T-helper 1 cell (primary cell): ENCODE measurements at places on chromosomes 11 and 22.
A peak's percentile ranks its signal among the peaks of the same experiment; 100 is the strongest.

GRCh38 chr11:117076941-117077691, 21.1 kb downstream of the SIK3 start:
- no peak for DNase-seq

GRCh38 chr11:73070653-73071052, 71.5 kb downstream of the FCHSD2 start:
- DNase-seq, result no peak

DNA sequence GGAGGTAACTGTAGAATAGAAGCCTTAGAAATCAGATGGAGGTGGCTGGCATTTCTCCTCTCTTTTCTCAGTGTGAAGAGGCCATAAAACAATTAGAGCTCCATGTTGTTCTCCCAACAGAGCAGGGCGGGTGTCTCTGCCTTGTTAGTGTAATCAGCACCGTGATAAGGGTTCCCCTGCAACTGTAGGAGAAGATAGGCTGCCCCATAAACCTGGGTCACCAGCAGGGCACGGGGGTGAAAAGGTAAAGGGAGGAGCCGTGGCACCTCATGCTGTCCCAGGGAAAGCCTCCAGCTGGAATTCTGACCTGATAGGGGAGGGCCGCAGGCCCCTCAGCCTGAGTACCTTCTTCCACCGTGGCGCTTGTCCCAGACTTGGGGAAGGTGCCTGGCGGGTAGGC, 68.7 kb downstream of the ISX start:
- DNase-seq, result no peak

DNA sequence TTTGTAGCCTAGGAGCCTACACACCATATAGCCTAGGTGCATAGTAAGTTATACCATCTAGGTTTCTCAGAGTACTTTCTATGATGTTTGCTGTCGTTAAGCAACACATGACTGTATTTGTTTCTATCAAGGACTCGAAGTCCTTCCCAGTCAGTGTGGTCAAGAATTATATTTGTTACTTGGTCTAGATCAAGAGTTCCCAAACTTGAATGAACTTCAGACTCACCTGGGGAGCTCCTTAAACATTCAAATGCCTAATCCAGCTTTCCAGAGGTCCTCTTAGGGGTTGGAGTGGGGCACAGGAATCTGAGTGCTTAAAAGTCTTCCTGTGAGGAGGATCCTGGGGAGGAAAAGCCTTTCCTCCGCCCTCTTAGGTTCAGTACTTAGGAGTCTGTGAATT, 41.5 kb upstream of the PAMR1 start:
- DNase-seq, result no peak

GRCh38 chr22:37193629-37194191, 5.7 kb upstream of the C1QTNF6 start:
- no peak for DNase-seq

DNA sequence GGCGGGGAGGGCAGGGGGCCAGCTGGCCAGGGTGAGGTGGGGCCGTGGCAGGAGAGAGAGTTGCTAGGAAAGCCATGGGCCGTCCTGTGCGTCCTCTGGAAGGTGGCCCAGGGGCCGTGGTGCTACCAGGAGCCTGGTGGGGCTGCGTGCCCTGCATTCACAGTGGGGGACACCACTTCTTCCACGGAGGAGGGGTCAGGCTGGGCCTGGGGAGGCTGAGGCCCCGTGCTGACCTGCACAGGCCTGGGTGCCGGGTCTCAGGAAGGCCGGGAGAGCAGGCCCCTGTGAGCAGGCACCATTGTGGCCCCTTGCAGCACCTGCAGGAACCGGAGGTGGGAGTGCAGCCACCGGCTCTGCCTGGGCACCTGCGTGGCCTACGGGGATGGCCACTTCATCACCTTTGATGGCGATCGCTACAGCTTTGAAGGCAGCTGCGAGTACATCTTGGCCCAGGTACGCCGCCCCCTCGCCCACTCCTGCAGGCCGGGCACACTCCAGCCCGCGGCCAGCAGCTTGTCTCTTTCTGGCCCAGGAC, 12.0 kb downstream of the MUC5B start:
- no peak for DNase-seq

- no peak for DNase-seq
These were observed 342.7 kb upstream of the SYN3 start for GRCh38 chr22:33400891-33401290.

GRCh38 chr11:132024587-132025295, 654.3 kb downstream of the NTM start:
- no peak for DNase-seq

GRCh38 chr11:54603898-54604297, at the start of gene OR4C46:
Gene OR4C46, minus strand, starts transcription at chr11:54603998. Its CDS starts 0 bp downstream, at chr11:54603998.
- DNase-seq, result no peak

DNA sequence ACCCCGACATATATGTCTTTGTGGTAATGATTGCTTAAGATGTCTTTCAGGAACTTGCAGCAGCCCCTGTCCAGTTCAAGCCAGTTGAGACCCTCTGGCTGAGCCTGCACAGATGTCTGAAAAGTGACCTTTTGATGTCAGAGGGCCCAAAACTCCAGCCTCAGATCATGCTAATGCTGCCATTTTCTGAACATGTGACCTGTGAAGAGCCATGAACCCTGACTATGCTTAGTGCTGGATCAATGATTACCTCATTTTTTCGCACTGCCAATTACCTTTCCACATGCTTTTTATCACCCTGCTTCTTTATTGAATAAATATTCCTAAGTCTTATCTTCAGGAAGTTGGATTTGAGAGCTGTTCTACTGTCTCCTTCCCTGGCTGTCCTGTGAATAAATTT, 6.9 kb upstream of the CYP2R1 start:
- no peak for DNase-seq

DNA sequence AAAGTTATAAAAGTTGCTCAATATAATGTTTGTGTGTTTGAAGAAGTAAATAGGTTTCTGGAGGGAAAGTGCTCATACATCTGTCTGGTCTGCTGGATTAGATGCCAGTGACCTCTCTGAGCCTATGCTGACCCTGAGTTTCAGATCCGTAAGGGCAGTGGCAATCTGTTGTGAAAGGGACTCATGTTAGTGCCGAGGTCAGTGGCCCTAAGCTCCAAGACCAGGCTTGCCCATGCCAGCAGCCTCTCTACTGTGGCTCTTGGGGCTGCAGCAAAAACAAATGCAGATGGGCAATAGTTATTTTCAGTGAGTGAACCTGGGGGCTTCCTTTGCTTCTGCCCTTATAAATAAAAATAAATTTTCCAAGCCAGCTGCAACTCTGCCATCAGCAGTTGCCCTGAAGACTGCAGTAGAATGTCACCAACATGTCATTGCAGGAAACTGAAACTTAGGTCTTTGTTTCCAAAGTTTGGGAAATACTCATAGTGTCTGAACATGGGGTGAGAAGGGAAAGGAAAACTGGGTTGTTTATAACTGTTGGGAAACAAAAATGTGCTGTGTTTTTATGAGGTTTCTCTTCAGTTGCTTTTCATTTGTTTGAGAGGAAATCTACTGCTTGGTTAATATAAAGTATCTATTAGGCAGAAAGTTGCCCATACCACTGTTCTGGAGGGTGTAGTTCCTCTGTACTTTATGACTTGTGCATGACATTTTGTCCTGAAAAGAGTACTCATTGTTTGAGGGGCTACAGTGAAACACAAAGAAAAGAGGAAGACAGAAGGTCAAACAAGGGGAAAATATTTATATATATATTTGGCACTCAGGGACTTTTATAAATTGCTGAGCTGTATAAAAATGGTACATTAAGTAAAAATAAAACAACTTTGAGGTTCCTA, 9.5 kb upstream of the MS4A4E start:
- DNase-seq, result no peak

DNA sequence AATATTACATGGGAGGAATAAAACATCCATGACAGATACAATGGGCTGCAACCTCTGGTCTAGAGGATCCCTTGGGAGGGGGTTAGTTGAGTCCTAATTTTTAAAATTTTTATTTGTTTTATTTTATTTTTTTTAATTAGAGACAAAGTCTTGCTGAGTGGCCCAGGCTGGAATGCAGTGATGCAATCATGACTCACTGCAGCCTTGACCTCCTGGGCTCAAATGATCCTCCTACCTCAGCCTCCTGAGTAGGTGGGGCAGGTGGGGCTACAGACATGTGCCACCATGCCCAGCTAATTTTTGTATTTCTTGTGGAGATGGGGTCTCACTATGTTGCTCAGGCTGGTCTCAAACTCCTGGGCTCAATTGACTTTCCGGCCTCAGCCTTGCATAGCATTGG, 43.1 kb downstream of the FDX1 start:
- no peak for DNase-seq

DNA sequence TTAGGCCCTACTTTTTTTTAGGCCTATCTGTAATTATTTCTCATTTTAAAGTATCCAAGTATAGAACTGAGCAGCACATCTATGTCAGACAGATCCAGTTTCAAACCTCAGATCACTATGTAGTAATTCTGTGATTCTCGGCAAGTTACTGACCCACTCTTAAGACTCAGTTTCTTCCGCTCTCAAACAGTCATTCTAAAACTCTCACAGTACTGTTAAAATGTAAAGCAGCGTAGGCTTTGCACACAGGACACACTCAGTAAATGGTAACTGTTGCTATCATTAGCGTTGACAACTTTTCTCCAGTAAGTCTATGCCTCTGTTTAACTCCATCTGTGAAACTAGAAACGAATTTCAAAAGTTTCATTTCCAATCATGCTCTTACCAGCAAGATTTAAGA, 277.1 kb downstream of the TTC28 start:
- no peak for DNase-seq

- no peak for DNase-seq
These were observed 4.1 kb downstream of the CCDC188 start for GRCh38 chr22:20146777-20147176.

GRCh38 chr11:79671401-79671800, 230.6 kb upstream of the TENM4 start:
- DNase-seq, result no peak

- peak; percentile 40 for DNase-seq
These were observed 1.2 kb downstream of the BIRC3 start for GRCh38 chr11:102318469-102318868.

DNA sequence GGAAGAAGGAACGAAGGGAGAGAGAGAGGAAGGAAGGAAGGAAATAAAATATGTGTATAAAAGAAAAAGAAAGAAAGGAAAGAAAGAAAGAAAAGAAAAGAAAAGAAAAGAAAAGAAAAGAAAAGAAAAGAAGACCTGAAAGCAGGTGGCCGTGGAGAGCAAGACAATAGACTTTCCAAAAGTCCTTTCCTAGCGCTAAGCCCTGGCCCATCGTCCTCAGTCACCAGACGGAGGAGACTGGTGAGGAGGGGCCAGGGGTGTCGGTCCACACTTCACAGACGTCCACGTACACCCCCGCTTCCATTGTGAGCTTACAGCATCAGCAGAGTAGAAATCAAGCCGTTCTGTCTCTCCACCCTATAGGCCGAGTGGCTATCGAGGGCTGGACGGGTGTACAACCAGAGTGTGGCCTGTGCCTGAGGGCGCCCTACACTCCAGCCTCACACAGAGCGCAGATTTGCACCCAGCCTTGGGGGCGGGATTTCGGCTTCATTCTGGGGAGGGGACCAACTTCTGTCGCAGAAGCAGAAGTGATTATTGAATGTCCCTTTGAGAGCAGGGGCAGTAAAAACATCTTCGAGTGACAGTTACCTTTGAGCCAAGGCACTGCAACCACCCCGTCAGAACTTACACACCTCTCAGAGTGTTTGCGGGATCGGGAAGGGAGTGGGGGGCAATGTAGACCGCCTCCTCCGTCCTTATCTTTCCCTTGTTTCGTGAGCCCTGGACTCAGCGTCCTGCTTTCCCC, 2.0 kb upstream of the BSX start:
- DNase-seq, result no peak

GRCh38 chr11:96091476-96091875, 167.6 kb upstream of the MTMR2 start:
- DNase-seq, result no peak
